ENCODE measurements at places on chromosomes 4 and X.

- no peak for DNase-seq
Observed at GRCh38 chrX:44952329-44953027, 79.5 kb downstream of the KDM6A start.

DNA sequence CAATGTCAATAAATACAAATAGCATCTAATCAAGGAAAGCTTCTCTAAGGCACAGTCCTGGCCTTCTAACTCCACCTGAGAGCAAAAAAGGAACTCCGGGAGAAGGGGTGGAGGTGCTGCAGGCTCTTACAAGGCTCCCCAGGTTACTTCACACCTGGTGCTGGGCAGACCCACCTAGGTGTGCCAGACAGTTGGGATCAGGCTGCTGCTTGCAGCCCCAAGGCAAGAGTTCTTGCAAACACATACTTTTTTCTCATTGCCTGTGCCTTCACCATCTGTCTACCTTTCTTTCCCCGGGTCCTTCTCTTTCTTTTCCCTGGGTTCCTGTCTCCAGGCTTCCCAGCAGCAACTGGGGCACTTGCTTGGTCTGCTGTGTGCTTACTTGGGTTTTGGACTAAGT, 81.4 kb upstream of the STIM2 start:
- DNase-seq: no peak

GRCh38 chrX:64206556-64207162, 1.2 kb upstream of the AMER1 start:
- peak; percentile 0 for DNase-seq

DNA sequence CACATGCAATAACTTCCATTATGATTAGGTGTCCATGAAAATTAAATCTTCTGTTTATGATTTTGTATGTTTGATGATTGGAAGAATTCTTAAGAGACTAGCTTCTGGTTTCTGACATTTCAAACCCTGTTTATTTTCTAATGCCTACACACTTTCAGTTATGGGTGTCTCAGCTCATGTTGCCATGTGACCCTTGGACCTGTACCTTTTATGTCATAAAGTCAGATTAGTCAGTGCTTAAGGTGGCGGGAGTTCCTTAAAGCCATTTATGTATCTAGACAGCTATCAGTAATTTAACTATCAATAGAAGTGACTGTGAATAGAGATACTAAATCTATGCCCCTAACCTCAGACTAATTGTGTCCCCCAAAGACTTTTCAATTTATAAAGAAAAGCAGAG, 155.6 kb downstream of the GBA3 start:
- no peak for DNase-seq

DNA sequence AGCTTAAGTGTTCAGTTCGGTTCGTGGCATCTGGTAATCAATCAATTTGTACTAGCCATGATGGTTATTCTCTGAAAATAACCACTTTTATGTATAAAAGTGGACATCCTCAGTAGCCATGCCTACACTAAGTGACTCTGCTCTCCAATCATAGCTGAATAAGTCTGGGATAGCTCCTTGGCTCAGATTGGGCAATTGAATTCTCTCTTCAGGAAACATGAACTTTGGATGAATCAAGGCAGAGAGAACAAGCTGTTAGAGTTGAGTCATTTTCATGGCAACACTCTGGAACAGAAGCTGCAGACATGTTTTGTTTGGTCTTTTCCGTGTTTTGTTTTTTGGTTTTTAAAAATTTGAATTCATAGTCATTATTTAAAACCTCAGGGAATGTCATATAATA, 66.8 kb upstream of the TMEM164 start:
- DNase-seq: no peak

GRCh38 chr4:164926301-164926700, 49.3 kb downstream of the APELA start:
- no peak for DNase-seq

DNA sequence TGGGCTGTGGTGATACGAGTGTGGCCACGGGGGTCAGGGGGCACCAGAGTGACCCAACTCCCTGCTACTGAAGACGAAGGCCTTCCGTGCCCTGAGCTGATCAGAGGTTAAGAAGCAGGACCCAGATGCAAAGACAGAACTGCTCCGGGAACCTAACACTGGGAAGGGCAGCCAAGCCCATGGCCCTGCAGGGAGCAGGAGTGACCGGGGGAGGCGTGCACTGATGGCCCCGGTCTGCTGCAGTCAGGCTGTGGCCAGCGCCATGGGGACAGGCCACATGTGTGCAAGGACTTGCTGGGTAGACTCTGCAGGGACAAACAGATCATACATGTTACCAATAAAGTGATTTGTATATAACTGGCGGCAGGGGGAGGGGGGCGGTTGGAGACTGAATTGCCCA, 74.6 kb downstream of the ACOX3 start:
- no peak for DNase-seq

DNA sequence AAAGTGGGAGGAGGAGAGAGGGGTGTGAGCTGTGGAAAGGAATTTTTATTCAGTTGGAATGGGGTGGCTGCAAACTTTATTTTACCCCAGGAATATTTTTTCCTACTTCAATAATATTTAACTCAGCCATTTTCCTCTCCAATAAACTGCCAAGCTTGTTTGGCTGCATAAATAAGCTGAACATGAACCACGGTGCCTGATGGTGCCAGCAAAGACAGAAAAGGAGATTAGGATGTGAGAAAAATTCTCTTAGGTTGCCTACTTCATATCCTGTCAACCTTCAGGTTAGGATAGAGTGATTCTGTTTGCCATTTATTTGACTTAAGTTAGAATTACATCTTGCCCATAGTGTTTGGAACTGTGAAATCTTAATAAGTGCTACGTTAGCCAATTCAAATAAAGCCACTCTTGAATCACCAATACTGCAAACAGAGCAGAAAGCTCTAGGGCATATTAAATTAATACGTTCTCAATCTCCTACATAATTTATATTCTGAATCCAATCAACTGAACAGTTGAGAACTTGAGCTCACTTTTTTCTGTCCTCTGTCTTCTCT, 195.1 kb downstream of the ARHGAP24 start:
- no peak for DNase-seq

GRCh38 chrX:458631-459061, 71.9 kb upstream of the PPP2R3B start:
- DNase-seq: no peak
